Spinal cord (tissue), 10 donors: ENCODE measurements at places on chromosomes 13 and 19. TPM values are rescaled to one million over a fixed set of nuclear protein-coding genes. Genes with fewer than 3 reads are reported as not detected.

Gene ACP7
- total RNA-seq: not detected

GRCh38 chr19:56507446-56508289, at the start of gene ZNF471:
TSS of gene ZNF471 (plus strand) at chr19:56507855. CDS start at chr19:56511572, 3,717 bp downstream.
- DNase-seq: peak; percentile 97

GRCh38 chr13:113567681-113568080, 16.9 kb upstream of the TFDP1 start:
- no peak for DNase-seq

Gene DLL3
- total RNA-seq: 8.3 TPM

- no peak for DNase-seq
Measured at GRCh38 chr13:56864451-56864850, 276.3 kb upstream of the PRR20A start.

GRCh38 chr19:49490287-49491029, 3.0 kb downstream of the RPL13A start:
- no peak for DNase-seq

Gene PSG4
- total RNA-seq: 0.99 TPM

DNA sequence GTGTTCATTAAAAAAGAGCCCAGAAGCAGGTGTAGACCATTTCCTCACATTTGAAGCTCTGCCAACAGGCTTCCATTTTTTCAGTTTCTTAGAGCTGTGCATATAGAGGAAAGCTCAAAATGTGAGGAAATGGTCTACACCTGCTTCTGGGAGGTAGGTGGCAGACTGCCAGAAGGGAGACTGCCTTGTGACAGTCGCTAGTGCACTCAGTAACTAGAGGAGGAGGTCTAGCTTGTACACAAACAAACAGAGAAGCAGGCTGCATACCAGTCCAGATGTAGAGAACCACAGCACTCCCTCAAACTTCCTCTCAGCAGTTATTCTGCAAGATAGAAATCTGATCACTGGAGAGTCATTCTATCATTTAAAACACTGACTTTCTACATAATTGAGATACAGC, 800.2 kb downstream of the EFNB2 start:
- DNase-seq: no peak

DNA sequence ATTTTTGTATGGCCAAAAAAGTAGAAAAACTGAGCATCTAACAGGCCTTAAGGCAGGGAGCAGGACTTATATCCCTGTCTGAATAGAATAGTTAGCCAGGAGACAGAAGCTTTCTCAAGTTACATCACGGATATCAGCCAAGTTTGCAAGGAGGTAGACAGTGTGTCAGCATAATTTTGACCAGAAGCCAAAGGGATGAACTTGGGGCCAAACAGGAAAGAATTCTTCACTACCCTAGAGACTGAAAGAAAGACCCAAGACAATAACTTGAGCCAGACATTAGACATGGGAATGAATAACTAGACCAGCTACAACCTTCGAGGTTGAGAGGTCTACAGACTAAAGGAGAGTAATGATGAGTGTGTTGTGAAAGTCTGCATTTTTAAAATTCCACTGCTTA, 48.1 kb upstream of the PCDH9 start:
- no peak for DNase-seq

Gene GJB6
- 70.6 TPM for total RNA-seq

DNA sequence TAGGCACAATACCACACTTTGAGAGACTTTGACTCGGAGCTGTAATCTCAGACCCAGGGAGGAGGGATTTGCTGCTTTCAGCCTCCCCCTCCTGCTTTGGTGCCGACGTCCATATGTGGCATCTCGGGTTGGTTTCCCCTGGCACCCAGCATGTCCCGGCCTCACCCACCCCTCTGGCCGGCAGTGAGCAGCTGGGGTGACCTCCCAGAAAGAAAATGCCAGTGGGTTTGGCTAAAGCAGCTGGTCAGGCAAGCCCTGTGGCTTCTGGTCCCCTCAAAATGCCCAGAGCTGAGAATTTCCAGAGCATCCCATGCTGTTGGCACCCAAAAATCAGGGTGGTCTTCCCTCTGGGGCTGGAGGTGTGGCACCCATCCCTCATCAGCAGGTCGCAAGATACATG, 34.1 kb downstream of the INSR start:
- no peak for DNase-seq

Gene KLK4
- total RNA-seq: not detected

- no peak for DNase-seq
Measured at GRCh38 chr13:30129411-30129810, 177.9 kb downstream of the KATNAL1 start.

DNA sequence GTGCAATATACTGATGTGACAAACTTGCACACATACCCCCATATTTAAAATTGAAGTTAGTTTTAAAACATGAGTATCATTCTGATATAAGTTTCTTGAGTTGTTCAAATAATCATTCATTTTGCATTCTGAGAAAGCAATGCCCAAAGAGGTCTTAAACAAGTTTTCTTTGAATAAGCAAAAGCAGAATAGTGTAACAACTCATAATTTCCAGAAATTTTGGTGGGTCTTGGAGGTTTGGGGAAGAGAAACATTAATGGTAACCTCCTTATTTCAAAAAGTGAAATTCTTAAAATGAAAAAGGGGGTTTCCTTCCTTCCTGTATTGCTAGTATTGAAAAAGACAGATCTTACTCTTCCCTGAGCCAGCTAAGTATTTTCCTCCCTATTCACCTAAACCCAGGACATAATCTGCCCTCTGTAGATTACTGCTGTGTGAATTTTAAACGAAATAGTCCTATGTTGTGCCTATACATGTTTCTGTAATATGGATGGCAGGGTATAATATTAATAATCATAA, 30.4 kb downstream of the SLC25A15 start:
- no peak for DNase-seq

DNA sequence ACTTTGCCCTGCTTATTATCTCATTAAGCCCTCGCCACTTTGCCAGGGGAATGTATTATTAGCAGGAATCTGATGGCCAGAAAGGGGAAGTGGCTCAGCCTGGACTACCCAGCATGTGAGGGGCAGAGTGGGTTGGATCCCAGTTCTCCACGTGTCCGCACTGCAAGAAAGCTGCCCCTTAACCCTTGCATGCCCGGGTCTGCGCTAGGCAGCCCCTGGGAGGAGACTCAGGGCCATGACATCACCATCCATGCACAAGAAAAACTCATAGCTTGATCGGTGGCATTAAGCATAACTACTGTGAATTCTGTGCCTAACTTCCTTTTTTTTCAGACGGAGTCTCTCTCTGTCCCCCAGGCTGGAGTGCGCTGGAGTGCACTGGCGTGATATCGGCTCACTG, 8.9 kb downstream of the CACNG8 start:
- DNase-seq: no peak

- DNase-seq: no peak
Measured at GRCh38 chr13:103066079-103066780, at the start of gene SLC10A2. TSS of gene SLC10A2 (minus strand) at chr13:103066417. CDS start at chr13:103066249, 168 bp downstream.

DNA sequence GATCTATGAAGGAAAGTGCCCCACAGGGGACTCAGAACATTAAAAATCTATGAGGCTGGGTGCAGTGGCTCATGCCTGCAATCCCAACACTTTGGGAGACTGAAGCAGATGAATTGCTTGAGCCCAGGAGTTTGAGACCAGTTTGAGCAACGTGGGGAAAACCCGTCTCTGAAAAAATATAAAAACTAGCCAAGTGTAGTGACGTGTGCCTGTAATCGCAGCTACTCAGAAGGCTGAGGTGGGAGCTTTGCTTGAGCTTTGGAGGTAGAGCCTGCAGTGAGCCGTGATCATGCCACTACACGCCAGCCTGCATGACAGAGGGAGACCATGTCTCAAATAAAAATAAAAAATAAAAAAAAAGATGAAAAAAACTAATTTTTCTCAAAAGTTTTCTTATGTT, 1070.6 kb downstream of the PCDH9 start:
- no peak for DNase-seq

DNA sequence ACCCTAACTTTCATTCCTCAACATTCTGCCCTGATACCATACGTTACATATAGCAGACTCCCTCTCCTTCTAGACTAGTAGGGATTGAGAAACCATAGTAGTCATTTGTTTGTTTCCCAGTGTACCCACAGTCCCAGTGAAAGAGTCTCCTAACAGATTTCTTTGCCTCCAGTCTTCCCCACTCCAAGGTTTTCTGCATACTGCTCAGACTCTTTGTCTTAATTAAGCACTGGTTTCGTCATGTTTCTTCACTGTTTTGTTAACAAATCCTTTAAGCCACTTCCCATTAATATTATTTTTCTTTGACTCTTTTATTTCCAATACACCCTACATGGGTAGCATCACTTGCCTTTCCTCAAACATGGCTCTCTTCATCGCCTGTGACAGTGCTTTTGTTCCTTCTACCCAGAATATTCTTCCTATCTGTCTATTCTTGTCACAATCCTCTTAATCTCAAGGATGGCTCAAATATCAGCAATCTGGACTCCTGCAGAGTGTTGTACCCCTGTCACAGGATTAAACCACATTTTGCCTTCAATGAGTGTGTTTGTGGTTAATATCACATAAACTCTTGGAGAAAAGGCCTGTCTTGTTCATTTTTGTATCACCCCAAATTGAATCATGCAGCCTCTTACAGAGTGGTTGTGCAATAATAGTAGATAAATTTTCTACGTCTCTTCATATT, 92.7 kb upstream of the KLF12 start:
- no peak for DNase-seq

Gene ZNF677
- total RNA-seq: 47.9 TPM

GRCh38 chr19:34260771-34261173, 6.4 kb downstream of the GARRE1 start:
- no peak for DNase-seq

- DNase-seq: no peak
Measured at GRCh38 chr13:99484473-99484872, 16.8 kb upstream of the TM9SF2 start.

GRCh38 chr19:35436477-35437405, 11.3 kb upstream of the FFAR2 start:
- DNase-seq: no peak

- no peak for DNase-seq
Measured at GRCh38 chr13:63541336-63541735, 2125.7 kb upstream of the PCDH20 start.

Gene OVOL3
- not detected for total RNA-seq
